Activated naive CD4-positive, alpha-beta T cell treated with anti-CD3 and anti-CD28 coated beads, Interleukin-2, amount 10 ng/mL, durations not matched to agents 7 days and 5 days (primary cell): ENCODE measurements at places on chromosomes 1 and 21.

DNA sequence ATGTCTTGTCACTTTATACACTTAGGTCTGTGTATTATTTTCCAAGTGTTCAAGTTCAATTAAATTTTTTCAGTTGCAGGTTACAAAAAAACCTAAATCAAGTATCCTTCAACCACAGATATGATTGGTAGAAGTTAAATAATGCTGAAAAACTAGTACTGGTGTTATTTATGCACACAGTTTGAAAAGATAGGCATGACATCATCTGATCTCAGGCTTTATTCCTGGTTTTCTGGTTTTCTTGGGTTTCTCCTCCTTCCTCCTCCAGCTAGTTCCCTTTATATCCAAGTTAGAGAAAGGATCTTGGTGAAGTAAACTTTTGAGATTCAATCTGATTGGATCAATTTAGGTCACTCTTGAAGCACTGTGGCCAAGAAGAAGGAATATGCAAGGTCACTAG lies 1201.1 kb upstream of the B3GALT2 start:
- DNase-seq, result no peak

DNA sequence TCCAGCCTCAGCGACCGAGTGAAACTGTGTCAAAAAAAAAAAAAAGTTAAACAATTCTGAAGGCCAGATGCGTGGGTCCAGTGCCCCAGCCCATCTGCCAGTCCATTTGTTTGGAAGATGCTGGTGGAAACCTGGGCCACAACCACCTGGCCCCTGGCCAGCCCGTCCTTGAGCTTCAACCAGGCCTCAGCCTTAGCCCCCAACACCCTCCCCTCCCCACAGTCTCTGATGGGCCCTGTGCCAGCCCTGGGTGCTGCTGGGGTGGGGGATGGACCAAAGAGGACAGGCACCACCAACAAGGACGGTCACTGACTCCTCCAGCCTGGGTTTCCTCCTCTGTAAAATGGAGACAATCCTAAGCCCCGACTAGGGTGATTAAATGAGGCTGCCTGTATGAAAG lies 19.6 kb upstream of the PLEKHG5 start:
- no peak for DNase-seq

GRCh38 chr1:240888787-240889048 lies 276.8 kb upstream of the GREM2 start:
- no peak for DNase-seq

DNA sequence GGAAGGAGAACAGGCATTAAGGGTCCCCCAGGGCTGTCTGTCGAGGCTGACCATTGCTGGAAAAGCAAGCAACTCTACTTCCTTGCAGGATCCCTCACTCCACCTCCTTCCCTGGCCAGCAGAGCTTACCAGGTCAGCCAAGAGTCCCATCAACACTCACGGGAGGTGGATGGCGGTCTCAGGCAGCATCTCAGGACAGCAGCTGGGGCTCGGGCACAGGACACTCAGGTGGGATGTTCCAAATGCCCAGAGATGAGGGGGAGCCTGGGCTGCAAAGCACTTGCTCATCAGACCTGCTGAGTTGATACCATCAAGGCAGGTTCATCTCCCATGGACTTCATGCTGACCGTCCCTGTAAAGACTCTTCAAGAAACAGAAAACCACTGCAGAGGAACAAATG lies 559.8 kb downstream of the NPHP4 start:
- no peak for DNase-seq

GRCh38 chr1:23286401-23286800 lies 57.7 kb downstream of the HNRNPR start:
- DNase-seq, result no peak

- DNase-seq, result no peak
Observed at GRCh38 chr1:72140222-72140621, 142.1 kb downstream of the NEGR1 start.

DNA sequence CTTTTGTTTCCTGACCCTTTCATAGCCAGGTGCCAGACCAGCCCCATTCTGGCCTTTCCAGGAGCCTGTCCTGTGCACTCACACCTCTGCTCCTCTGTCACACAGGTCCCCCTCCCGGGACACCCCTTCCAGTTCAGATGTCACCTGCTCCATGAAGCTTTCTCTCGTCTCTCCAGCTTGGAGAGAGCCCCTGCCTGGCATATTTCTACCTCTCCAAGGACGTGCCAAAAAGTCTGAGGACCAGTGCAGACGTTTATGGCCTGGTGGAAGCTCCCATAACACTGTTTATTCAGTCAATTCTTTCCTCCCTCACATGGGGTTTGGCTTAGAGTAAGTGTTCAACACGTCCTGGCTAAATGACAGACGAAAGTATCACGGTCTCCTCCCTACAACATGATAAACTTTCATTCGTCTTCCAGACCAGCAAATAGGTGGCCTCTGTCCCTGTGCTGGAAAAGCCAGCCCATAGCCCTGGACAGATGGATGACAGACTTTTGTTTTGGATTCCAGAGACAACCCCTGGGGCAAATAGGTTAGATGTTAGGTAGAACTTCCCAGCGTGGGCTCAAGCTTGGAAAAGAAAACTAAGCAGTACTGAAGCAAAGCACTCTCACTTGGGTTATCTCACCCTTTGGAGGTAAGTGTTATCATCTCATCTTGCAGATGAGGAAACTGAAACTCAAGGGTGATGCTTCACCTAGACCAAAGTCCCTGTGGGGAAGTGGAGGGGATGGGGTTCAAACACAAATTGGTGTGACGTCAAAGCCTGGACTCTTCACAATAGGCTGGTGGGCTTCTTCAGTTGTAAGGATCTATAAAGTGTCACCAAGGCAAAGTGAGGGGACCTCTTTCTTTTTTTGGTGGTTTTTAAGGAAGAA lies 52.9 kb upstream of the ECE1 start:
- peak; percentile 66 for DNase-seq

DNA sequence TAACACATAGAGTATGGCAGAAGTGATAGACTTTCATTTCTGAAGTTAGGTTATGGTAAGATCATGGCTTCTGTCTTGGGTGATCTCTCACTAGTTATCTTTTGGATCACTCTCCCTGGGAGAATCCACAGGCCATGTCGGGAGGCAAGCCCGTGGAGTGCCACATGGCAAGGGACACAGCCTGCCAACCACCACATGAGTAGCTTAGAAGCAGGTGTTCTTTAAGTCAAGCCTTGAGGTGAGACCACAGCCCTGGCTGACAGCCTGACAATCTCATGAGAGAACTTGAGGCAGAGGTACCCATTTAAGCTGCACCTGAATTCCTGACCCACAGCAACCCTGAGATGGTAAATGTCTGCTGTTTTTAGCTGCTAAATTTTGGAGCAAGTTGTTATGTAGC lies 130.4 kb downstream of the KCNN3 start:
- DNase-seq, result no peak

- DNase-seq, result peak; percentile 92
Observed at GRCh38 chr1:155176544-155177071, 3.0 kb downstream of the TRIM46 start.
